ENCODE measurements at places on chromosomes 4 and X. TPM values are rescaled to one million over a fixed set of nuclear protein-coding genes. Genes with fewer than 3 reads are reported as not detected.

DNA sequence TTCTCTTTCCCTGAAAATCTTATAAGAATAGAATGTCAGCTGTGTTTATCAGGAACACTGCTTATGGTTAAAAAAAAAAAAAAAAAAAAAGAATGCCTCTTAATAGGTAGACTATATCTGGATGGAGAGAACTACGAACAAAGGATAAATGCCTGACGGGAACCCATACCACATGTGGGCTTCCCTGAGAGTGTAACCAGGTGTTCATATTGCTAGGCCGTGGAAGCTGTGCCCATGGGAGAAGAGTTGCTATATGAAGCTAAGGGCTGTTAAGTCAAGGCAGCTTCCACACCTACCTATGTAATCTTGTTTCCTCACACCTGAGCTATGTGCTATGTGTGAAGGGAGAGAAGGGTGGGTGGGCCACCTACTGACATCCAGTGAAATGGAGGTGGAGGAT is 27.3 kb downstream of the TMEM184C start:
- no peak for DNase-seq

DNA sequence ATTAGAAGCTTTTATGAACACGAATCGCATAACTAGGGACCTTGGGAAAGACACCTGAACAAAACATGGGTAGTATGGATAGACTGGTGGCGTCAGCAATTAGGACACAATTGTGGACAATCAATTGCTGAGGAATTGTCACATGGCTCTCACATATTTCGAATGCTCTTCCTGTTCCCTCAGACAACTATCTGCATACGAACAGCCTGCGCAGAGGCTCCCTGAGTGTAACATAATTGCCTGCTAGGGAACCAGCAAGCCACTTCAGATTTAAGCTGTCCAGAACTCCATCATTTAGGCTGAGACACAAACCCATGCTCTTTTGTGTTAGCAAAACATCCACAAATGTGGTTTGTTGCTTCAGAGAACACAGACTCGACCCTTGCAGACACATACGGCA is 160.8 kb downstream of the MGST2 start:
- DNase-seq, result no peak

The SPATA18 gene
- polyA plus RNA-seq, result 2.2 TPM

DNA sequence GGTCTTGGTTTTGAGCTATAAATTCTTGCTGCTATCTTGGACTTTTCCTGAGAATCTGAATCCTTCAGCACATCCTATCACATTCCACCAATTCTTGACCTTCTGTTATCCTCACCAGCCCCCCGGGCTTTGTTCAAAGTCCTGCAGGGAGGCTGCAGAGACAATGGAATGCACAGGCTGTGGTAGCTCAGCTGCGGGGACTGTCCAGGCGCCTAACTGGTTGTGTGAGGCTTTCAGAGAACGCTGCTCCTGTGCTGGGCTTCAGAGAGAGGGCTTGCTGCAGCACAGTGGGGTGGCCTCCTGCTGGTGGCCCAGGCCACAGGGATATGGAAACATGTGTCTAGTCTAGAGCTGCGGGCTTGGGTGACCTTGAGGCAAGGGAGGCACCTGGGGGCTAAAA is 196.3 kb upstream of the GATB start:
- no peak for DNase-seq

All from right lung (tissue), 10 donors.